ENCODE measurements at places on chromosomes 6 and 20.

GRCh38 chr20:6142348-6142993 is 19.6 kb upstream of the FERMT1 start:
- DNase-seq, result no peak

DNA sequence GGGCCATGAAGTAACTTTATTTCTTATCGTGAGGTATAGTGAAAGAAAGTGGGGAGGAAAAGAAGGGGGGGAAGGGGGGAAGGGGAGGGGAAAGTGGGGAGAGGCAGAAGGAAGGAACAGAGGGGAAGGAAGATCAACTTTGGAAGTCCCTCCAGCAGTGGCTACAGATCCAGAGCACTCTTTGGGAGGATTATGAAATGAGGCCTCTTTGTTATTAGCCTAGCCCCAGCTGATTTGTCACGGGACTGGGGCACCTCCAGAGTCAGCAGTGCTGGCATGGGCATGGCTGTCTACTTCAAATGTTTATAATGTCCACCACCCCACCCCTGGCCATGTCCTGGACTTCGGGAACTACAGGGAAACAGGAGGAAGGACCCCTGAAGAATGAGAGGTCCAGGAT is 7.6 kb downstream of the MOCS1 start:
- no peak for DNase-seq

- DNase-seq, result no peak
Measured at GRCh38 chr6:119270545-119270944, 79.0 kb downstream of the MAN1A1 start.

DNA sequence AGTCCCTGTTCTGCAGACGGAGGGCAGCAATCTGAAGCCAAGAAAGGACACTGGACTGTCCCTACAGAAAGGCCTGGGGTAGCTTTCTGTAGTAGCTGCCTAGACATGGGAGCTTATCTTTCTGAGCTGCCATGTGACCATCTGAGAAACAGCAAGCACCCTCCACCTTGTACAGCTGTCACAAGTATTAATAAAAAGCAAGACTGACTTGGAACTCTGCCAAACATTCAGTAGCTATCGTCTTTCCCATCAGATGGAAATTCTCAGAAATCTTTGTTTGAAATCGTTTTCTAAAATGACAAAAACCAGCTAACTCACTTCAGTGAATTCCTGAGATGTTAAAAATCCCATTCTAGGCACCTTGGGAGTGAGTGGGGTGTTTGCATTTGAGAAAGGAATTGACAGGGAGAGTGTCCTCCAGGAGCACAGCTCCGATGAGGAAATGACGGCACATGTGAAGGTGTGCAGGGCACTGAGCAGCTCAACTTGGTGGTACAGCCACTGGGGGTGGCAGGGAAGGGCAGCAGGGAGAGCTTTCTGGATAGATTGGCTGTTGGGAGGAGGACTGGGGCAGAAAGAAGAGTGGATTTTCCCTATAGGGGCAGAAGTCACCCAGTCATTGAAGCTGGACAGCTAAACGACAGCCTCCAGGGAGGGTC is 24.5 kb downstream of the ACSS1 start:
- DNase-seq, result no peak

DNA sequence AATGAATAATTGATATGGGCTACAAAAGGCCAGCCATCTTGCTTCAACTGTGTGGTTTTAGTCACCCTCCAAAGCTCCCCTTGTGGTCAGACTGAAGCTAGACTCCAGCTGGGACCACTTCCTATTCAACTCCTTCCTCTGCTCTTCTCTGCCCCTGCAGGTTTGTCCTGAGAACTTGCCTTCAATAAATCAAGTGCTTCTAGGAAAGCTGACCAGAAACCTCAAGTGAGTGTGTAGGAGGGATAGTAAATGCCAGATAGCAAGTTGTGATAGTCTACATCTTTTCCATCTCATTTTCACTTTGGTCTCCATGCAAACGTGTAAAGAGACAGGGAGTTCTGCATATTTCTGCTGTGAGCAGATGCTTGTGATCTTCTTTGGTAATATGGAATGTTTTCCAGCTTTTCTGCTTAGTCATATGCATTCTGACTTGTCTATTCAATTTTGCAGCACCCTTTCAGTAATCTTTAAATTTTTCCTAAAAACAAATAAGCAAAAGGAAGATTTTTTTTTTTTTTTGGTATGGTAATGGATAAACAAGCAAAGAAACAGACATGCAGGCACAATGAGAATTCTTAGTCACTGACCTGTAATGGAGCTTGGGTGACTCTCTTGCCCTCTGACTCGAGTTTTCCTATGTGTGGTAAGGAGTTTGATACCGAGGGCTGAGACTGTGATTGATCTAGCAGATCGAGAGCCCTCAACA is 201.3 kb upstream of the BTBD3 start:
- no peak for DNase-seq

DNA sequence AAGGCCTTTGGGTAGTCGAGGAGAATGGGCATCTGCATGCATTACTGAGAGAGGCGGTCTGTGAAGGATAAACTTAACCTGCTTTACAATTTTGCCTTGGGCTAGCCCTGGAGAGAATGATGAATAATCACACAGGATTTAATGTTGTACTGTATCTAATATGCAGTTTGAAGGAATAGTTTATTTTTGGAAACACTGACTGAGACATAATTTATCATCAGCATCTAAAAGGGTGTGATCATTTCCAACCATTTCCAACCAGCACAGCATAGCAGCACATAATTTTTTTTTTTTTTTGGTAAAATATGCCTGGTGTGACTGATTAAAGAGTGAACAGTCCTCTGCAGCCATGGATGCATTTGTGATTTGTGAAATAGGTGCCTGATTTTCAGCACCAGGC is 519.5 kb downstream of the PHF3 start:
- DNase-seq, result no peak

DNA sequence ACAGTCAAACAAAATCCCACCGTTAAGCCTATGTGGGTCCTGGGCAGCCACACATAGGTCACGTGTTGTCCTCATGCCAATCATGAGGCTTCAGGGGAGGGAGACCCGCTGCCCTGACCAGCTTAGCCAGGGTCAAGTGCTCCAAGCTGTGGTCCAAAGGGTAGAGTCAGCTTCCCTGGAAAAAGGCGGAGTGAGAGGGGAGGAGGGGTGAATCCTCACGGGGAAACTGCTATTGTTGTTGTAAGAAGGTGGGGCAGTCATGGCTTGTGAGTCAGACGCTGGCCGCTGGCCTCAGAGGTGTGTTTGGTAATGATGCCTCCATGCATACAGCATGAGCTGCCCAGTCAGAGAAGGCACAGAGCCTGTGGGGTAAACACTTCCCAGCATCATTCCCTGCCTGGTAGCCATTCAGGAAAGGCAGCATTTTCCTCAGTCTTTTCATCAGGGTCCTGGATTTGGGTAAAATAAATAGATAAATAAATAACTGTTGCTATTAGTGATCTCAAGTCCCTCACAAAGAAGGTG is 8.7 kb downstream of the CST3 start:
- DNase-seq, result no peak
